ENCODE measurements at places on chromosomes 16 and 17.

DNA sequence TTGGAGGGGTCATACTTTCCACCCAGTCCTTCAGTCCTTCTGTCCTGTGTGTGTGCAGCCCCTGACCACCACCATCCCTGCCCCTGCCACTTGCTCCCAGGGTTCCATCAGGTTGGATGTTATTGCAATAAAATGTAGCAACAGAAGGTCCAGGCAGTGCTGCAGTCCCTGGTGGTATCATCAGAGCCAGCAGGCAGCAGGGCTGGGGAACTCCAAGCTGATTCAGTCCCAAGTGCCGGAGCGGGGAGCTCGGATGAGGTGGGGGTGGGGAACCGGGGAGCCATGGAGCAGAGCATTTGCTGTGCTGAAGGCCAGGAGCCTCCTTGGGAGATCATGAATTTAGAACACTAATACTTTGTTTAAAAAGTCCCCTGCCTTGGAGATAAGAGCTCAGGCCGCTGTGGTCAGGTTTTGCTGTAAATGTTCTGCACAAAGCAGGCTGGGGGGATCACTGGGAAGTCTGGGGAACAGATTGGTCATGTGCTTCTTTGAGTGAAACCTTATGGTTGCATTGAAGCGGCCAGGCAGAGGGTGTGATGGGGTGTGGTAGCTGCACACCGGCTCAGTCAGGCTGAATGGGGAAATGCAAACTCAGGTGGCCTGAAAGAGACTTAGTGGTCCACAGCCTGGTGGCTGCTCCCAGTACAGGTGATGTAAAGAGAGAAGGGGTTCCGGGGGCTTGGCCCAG lies 225.9 kb downstream of the SEC14L1 start:
- no peak for DNase-seq

DNA sequence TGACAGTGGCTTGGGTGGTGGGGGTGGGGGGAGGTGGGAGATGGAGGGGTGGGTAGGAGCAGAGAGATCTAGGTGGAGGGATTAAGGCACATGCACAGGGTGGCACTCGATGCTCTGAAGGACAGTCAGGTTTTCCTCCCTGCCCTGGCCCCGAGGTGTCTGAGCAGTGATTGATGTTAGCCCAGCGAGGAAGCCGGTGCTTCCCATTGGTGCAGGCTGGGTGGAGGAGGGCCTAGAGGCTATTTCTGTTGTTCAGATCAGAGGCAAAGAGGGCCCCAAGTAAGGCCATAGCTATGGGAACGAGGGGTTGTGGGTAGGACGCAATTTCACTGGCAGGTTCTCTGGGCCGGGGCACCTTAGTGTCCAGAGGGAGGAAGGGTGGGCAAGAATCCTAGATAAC lies 23.1 kb downstream of the CACNA1G start:
- no peak for DNase-seq

- no peak for DNase-seq
Measured at GRCh38 chr16:53065461-53066061, 10.8 kb downstream of the CHD9 start.

- DNase-seq, result no peak
Measured at GRCh38 chr17:50380369-50381259, 7.6 kb downstream of the EME1 start.

- peak; percentile 80 for DNase-seq
Measured at GRCh38 chr17:76623271-76624146, 20.0 kb downstream of the ST6GALNAC1 start.

DNA sequence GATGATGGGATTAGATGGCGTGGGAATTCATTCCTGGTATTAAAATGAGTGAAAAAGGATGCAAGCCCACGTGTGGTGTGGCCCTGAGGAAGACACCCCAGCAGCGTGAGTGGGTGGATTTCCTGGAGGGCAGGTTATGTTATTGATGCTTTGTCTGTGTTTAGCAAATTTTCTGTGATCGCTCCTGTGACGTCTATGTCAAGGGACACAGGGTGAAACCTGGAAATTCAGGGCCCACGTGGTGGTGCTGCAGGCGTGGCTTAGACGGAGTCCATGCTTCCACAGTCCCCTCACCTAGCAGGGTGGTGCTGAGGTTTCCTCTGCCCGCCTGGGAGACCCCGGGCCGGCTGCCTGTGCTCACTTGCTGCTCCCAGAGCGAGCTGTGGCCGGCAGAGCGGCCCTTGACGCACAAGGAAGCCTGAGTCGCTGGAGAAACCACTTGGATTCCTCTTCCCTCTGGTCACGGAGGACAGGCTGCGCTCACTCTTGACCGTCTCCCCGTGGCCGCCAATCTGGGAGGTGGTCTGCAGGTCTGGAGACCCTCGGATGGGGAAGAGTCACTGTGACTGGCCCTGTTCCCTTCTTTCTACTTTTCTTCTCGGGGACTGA lies 23.4 kb downstream of the BAIAP2 start:
- no peak for DNase-seq

DNA sequence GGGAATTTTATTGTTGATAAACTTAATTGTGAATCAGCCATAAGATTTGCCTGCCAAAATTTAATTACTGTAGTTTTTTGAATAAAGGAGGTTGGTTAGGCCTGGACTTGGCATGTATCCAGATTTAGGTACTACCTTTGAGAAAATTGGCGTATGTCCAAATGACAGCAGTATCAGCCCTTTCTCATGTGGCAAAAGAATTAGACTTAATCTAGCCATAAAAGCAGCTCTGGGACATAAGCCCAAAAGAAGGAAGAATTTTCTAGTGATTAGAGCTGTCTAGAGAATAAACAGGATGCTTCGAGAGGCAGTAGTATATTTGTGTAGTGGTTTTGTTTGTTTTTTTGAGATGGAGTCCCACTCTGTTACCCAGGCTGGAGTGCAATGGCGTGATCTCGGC lies 27.7 kb downstream of the PPM1E start:
- DNase-seq, result no peak

DNA sequence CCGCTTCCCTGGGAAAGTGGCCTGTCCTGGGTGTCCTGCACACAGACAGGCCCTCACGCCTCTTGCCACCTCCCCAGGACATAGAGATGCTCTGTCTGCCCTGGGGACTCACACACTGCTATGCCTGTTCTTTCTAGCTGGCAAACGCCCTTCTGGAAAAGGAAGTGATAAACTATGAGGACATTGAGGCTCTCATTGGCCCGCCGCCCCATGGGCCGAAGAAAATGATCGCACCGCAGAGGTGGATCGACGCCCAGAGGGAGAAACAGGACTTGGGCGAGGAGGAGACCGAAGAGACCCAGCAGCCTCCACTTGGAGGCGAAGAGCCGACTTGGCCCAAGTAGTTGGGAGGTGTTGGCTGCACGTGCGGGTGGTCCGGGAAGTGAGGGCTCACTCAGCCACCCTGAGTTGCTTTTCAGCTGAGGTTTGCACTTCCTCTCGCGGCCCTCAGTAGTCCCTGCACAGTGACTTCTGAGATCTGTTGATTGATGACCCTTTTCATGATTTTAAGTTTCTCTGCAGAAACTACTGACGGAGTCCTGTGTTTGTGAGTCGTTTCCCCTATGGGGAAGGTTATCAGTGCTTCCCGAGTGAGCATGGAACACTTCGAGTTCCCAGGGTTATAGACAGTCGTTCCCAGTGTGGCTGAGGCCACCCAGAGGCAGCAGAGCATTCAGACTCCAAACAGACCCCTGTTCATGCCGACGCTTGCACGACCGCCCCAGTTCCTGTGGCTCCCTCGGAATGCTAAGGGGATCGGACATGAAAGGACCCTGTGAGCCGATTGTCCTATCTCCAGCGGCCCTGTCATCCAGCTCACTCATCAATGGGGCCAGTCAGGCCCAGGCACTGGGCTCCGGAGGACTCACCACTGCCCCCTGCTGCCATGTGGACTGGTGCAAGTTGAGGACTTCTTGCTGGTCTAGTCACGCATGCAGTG lies 3.5 kb upstream of the RPL13 start:
- DNase-seq, result peak; percentile 88

DNA sequence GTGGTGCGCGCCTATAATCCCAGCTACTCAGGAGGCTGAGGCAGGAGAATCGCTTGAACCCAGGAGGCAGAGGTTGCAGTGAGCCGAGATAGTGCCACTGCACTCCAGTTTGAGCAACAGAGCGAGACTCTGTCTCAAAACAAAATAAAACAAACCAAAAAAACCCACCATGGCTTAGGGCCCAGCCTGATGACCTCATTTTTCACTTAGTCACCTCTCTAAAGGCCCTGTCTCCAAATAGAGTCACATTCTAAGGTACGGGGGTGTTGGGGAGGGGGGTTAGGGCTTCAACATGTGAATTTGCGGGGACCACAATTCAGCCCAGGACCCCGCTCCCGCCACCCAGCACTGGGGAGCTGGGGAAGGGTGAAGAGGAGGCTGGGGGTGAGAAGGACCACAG lies 1.4 kb upstream of the STH start:
- no peak for DNase-seq

DNA sequence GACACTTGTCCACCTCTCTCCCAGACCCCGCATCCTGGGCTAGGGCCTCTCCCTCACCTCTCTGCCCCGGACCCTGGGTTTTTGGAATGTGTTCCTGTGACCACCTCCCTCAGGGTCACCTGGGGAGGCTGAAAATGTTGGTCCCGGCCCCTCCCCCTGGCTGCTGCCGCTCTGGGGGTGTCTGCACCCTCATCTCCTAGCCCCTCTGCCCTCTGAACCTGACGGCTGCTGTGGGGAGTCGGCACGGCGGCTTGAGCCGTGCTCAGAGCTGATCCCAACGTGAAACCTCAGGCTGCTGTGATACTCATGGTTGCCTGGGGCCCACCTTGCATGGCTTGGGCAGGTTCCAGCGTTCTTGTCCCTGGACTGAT lies 42.8 kb downstream of the ADCY7 start:
- DNase-seq, result no peak

GRCh38 chr16:49112754-49113153 lies 168.9 kb downstream of the CBLN1 start:
- DNase-seq, result no peak

DNA sequence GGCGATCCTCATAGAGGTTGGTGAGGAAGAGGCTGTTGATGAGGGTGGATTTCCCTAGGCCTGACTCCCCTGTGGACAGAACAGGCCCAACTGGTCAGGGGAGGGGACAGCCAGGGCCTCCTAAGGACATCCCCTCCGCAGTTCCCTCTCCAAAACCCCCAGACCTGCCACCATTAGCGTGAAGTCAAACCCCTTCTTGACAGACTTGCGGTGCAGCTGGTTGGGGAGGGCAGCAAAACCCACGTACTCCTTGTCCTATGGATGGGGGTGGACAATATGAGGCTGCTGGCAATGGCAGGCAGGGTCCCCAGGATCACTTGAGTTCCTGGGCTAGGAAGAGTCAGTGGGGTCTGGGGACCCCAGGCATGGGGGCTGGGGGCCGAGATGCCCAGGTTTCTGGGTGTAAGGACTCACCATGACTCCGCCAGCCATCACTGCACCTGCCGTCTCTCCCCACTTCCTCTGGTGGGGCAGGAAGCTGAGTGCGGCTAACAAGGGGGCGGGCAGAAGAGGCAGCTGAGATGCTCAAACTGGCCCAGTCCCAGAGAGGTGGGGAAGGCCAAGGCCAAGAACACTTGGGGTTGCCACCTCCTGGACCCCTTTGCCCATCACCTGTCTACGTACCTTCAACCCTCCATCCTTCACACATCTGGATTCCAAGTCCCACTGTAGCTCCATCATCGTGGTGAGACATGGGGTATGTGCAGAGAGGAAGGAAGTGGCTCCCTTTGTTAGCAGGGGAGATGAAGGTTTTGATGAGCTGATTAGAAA lies at the start of gene SEPTIN1:
Gene SEPTIN1 (minus strand): TSS at position 451 of the 771 bp plus-strand sequence. CDS start 19 bp downstream, at position 432.
- peak; percentile 73 for DNase-seq

DNA sequence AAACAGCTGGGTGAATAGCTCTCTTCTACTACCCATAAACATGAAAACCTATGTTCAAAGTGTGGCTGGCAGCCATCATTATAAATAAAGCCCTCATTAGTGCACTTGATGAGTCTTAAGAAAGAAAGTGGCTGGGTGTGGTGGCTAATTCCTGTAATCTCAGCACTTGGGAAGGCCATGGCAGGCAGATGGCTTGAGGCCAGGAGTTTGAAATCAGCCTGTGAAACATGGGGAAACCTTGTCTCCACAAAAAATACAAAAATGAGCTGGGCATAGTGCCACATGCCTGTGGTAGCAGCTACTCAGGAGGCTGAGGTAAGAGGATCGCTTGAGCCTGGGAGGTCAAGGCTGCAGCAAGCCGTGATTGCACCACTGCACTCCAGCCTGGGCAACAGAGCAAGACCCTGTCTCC lies 28.3 kb upstream of the APPBP2 start:
- no peak for DNase-seq

DNA sequence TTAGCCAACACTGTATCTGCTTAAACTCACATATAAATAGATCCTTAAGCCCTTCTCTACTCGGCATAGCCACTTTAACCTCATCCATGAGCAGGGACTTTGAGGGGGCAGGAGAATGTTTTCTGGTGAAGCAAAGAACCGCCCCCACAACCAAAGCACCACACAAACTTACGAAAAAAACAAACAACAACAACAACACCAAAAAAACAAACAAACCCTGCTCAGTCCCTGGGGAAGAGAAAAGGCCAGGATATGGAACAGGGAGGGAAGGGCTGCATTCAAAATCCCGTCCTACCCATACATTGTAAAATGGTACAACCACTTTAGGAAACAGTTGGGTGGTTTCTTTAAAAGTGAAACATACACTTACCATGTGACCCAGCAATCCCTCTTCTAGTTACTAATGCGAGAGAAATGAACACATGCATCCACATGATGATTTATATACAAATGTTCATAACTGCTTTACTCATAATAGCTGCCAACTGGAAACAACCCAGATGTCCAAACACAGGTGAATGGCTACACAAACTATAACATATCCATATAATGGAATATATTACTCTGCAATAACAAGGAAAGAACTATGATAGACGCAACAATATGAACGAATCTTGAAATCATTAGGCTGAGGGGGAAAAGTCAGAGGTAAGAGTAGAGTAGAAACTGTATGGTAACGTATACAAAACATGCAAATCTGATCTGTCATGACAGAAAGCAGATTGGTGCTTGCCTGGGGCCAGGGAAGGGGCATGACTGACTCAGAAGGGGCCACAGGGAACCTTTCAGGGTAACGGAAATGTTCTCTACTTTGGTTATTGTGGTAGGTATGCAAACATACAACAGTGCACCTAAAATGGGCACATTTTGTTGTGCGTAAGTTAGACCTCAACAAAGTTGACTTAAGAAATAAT lies 37.7 kb upstream of the TOB1 start:
- DNase-seq, result no peak

GRCh38 chr17:42436391-42436790 lies 13.3 kb upstream of the CAVIN1 start:
- DNase-seq, result no peak

DNA sequence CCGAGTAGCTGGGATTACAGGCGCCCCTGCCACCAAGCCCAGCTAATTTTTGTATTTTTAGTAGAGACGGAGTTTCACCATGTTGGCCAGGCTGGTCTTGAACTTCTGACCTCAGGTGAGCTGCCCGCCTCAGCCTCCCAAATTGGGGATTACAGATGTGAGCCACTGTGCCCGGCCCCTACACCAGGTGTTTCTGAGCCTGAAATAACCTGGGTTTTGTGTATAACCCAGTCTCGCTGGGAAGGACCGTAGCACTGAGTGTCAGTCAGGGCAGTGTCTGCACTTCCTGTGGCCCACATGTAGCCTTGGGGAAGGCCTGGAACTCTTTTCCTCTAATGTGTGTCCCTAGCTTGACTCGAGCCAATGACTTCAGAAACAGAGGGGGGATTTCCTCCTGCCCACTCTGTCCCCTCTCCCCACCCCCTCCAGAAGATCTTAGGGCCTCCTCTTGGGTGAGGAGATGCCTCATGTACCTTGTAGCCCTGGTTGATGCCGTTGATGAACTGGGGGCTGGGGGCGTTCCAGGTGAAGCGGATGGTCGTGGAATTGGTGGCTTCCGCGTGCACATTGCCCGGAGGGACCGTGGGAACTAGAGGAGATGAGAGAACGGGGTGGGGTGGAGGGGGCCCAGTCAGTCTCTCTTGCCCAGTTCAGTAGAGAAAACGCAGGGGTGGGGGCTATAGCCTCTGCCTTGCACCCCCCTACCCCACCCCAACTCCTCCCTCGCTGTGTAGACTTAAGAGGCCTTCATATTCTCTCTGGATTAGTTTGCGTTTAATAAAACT lies 102.6 kb upstream of the CDC42EP4 start:
- no peak for DNase-seq

Measured in activated naive CD4-positive, alpha-beta T cell treated with anti-CD3 and anti-CD28 coated beads, Interleukin-2, amount 50 U/mL, for 16 hours (primary cell).